ENCODE measurements at places on chromosomes 5 and 9.

DNA sequence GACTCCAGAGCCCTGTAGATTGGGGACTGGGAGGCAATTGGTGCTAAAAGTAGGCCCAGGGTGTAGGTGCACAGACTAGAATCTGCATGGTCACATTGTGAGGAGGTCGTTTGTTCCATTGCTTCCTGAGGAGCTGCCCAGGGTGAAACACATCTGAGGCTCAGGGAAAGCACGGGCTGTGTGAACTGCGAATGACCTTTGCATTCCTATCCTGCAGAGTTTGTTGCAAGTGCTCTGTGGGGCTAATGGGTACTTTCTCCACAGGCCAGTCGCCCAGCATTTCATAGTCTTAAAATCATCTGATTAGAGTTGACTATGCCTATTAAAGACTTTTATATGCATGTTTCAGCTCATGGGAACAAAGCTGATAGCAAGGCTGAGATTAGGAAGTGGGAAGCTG is 14.4 kb upstream of the SLC46A2 start:
- no peak for DNase-seq

GRCh38 chr5:135457424-135458071 is 5.4 kb upstream of the TIFAB start:
- peak; percentile 58 for DNase-seq

- DNase-seq: no peak
These were observed 22.1 kb upstream of the KIF2A start for GRCh38 chr5:62283861-62284260.

DNA sequence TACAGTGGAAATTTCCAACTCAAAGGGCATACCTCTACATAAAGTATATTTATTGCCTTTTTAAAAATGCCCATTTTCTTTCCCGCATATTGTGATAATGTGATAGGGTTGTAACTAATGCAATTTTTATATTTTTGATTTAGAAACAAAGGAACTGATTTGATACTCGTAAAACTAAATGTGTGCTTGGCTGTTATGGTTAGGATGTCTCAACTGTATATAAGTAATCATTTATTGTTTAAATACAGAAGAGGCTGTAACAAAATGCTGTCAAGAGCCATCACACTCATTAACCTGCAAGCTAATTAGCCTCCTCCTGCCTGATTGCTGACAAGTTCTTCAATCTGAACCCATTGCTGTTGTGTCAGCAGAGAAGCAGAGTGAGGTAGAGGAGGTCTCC is 149.2 kb downstream of the PBX3 start:
- DNase-seq: no peak

GRCh38 chr9:112869041-112869529 is 21.6 kb downstream of the SLC46A2 start:
- no peak for DNase-seq

DNA sequence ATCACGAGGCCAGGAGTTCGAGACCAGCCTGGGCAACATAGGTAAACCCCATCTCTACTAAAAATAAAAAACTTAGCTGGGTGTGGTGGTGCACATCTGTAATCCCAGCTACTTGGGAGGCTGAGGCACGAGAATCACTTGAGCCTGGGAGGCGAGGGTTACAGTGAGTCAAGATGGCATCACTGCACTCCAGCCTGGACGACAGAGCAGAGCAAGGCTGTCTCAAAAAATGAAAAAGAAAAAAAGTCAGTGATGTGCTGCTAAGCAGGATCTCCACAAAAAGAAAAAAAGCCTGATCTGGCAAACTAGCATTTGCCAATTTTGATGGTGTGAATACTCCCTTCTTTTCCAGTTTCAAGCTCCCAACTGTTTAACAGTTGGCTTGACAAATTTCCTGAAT is 21.9 kb downstream of the F2R start:
- DNase-seq: no peak

- DNase-seq: no peak
These were observed 134.0 kb downstream of the PHF2 start for GRCh38 chr9:93710370-93710723.

GRCh38 chr5:9622971-9623421 is 7.2 kb downstream of the TAS2R1 start:
- peak; percentile 38 for DNase-seq

- no peak for DNase-seq
These were observed 37.1 kb downstream of the FAM13B start for GRCh38 chr5:137995749-137996128.

DNA sequence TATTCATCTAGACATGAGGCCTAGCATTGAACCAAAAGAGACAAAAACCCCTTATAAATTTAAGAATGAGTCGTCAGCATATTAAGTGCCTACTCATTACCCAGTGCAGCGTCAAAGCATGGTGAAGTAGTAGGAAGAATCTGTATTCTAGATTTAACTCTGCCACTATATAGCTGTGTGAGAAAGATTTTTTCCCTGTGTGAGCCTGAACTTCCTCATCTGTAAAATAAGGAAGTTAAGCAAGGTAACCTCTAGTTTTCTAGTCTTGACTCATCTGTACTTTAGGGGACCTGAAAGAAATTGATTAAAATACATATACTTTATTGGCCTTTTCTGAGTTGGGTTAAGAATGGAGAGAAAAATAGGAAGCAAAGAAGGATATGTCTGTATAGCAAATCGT is 82.1 kb upstream of the RUSC2 start:
- no peak for DNase-seq

DNA sequence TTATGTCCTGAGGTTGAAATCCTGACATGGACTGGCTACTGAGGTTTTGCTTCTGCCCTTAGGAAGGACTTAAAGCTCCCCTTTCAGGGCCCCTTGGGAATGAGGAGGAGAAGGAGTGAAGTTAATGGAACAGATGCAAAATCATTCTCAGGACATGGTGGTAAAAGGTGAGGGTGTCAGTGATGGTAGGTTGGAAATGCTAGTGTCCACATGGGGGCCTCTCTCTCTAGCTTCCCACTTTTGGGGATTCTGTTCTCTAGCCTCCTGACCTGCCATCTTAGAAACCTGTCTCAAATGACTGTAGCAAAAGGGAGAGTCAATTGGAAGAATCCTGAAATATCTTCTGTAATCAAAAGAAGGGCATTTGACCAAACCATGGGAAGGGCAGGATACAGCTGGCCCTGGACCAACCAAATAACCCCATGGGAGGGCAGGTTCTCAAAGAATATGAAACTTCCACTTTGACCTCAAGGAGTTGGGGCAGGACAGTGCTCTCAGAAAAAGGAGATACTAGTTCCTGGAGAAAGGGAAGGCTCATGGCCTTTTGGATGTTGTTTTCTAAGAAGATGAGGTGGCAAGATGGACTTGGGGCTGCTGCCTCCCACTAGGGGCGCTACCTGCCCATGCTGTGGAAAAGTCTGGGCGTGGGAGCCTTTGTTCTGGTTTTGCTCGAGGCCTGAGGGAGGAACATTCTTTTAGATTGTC is 21.2 kb upstream of the MLANA start:
- peak; percentile 6 for DNase-seq

DNA sequence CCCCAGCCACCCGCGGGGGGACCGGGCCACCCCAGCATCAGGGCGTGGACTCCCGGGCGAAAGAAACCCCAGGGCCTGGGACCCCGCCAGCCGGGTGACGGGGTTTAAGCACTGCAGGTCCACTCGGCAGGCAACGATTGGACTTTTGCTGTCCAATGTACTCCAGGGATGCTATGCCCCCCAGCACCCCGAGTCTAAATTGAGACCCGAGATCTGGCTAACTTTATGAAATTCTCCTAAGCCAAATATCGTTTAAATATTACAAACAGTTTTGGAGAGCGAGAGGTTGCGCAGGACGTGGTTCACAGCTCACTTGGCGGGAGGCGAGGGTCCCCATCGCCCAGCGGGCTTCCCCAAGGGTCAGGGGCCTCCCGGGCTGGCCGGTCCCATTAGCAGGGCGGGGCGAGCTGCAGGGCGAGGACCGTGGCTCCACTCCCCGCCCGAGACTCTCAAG is 384 bp upstream of the MRPS2 start:
- peak; percentile 47 for DNase-seq

GRCh38 chr9:133942206-133942975 is 49.7 kb downstream of the VAV2 start:
- DNase-seq: no peak

DNA sequence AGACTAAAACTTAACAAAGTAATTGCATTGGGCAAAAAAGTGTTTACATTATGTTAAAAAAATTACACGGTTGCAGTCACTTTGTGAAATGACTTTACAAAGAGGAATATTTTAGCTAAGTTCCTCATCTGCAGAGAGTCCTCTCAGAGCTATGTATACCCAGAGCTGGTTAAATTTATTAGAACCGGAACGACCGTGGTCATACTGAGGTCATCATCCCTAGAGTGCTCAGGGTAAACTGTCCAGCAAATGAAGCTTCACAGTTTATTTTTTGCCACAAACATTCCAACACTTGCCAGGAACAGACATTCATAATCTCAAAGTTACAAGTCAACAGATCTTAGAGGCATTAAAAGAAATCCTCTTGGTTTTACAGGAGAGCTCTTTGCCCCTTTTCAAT is 897 bp downstream of the ROPN1L start:
- DNase-seq: peak; percentile 59

GRCh38 chr5:136012041-136012804 is 16.6 kb upstream of the TGFBI start:
- DNase-seq: peak; percentile 49

- no peak for DNase-seq
These were observed 733 bp downstream of the COL23A1 start for GRCh38 chr5:178589180-178590140.

DNA sequence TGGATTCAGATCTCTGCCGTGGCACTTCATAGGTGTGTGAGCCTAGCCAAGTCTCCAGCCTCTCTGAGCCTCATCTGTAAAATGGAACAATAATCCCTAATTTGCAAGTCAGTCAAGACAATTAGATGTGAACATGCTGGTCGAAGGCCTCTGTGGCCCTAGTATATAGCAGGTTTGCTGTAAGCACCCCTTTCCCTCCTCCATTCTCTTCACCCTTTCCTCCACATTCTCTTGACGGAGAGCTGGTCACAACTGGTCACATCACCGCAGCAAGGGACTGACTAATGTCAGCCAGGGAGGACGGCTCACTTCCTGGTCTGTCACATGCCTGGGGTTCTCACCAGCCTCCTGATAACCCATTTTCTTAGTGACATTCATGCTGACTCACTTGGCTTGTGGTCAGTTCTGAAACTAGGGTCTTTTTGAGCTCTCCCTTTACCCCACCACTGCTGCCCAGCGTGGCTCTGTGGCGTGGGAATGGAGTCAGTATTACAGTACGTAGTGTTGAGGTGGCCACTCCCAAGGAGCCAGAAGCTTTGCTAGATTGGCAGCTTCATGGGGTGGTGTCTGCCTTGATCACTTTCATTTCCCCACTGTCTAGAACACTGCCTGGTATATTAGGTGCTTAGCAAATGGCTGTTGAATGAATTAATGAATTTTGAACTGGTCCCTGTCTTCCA is 47.8 kb downstream of the ERGIC1 start:
- DNase-seq: peak; percentile 85

GRCh38 chr9:74083681-74084433 is 413.3 kb upstream of the RORB start:
- DNase-seq: no peak

- DNase-seq: no peak
These were observed 418.2 kb downstream of the TUSC1 start for GRCh38 chr9:25260046-25260445.

GRCh38 chr5:149181732-149182131 is 40.4 kb downstream of the ABLIM3 start:
- DNase-seq: no peak

DNA sequence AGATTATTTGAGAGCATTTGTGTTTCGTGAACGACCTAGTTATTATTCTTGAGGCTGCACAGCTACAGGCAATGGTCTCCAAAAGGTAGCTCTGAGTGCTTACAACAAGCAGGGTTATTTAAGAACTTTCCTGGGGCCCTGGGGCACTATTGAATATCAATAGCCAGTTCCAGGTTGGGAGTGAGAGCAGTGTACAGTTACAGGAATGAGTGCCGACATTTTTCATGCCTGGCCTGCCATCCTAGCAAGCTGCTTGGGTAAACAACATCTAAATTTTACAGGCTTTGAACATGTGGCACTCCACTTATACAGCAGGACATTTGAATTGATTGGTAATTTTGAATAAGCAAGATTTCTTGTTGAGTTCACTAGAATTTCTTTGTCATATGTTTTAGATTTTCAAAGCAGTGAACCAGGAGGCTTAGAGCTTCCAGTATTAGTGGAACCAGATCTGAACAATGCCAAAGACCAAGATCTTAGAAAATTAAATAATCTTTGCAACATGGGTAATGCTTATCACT is 171.9 kb upstream of the GDNF start:
- no peak for DNase-seq

DNA sequence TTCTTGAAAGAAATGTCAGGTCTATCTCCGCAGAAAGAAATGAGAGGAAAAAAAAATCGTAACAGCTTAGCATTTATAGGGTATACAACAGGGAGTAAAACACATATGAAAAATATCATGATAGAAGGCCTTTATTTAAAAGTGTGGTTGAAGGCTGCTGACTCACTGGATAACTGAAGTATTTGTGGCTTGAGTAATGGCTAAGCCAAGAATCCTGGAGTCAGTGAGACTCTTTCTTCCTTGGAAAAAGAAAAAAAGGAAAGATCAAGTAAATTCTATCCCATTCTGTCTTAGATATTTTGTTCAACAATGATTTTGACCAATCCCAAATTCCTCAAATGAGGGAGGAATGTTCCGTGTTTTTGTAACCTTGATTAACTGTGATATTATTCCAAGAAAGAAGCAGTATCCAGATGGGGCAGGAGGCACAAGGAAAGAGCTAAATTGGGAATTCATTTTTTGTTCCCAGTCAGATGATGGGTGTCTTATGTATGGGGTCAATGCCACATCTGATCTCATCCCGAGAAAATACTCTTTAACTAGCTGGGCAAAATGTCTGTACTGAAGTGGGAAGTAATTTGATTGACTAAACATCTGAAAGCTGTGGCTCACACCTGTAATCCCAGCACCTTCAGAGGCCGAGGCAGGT is 64.3 kb upstream of the MYO10 start:
- DNase-seq: peak; percentile 95

GRCh38 chr5:178372142-178372571 is 139.6 kb upstream of the PHYKPL start:
- no peak for DNase-seq

DNA sequence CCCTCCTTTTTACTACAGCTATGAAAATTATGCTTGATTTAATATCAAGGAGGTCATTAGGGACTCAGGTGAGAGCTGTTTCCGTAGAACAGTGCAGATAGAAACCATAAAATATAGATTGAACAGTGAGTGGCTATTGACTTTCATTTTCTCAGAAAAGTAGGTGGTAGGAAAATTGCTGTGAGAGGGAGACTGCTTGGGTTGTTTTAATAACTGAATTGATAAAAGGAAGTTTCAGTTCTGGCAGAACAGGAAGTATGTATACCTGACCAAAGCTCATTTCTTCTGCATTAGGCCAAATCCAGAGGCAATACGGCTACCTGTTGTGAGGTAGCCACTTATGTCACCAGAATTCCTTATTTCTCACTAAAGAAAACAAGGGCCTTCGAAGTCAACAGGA is 761.7 kb upstream of the ARRDC3 start:
- DNase-seq: no peak

DNA sequence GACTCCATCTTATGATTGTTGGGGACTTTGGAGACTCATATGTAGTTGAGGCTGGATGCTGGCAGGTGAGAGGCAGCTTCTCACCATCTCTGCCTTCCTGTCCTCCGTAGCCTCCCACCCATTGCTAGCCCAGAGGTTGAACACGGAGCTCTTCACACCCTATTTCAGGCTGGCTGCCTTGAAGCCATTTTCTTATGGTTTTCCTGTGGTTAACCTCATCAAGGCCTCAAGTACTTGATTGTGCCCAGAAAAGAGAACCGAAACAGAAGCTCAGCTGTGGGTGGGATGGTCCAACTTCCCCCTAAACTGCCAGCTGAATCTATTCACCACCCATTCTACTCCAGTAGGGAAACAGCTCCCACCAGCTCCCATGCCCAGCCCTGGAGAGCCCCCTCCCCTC is 102.9 kb downstream of the LIFR start:
- no peak for DNase-seq

All from fibroblast of mammary gland (primary cell).